HT-29 (cell line): ENCODE measurements at places on chromosomes 6 and 20.
A peak's percentile ranks its signal among the peaks of the same experiment; 100 is the strongest.

- DNase-seq, result peak; percentile 2
Observed at GRCh38 chr6:15642276-15642675, 20.6 kb downstream of the DTNBP1 start.

- no peak for DNase-seq
Observed at GRCh38 chr20:47326658-47327268, 29.7 kb downstream of the ZMYND8 start.

- DNase-seq, result no peak
Observed at GRCh38 chr6:23510778-23511510, 615.1 kb upstream of the NRSN1 start.

- DNase-seq, result no peak
Observed at GRCh38 chr6:22313796-22314195, 17.0 kb upstream of the PRL start.

- DNase-seq, result no peak
Observed at GRCh38 chr6:34570066-34570833, 14.1 kb upstream of the SPDEF start.

DNA sequence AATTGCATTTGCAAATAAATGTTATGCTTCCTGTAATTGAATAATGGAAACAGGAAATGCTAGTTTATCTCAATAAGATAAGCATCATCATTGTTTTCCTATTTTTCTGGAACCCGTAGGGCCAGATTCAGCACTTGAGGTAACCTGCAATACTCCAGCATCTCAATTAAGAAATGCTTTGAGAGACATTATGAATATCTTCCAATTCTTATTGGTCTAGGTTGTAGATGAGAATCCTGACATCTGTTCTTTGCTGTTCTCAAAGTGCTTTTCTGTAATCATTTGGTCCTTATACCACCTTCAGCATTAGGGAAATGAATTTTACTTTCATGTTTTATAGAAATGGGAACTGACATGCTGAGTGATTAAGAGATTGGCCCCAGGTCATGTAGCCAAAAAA lies 428.3 kb downstream of the CBLN4 start:
- no peak for DNase-seq

DNA sequence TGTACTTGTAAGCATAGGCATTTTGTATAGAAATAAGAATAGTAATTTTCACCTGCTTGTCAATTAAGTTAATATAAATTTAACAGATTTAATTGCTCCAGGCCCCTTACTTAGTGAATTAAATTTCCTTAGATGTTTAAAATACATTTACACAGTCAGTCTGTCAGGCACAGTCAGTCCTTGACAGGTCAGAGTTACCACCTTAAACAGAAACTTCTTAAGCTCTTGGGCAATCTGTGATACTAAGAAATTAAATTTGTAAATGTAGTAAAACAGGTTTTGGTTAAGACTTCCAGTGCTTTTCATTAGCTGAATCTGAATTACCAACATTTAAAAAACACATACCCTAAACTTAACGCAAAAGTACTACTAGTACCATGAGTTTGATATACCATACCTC lies 15.9 kb downstream of the PTPRA start:
- no peak for DNase-seq

DNA sequence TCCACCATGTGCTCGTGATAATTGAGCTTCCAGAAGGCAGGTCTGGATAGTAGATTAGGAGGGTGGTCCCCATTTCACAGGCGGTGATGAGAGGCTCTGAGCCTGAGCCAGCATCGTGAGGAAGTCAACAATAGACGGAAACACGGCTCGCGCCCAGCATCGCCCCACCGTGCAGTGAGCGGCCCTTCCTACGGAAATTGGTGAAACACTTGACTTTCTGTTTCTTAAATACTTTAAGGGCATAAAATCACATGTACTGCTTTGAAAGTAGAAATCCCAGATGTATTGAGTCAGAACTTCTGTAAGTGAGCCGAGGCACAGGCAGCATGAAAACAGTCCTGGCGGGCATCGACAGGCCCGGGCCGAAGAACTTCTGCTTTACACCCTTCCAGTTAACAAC lies 4.3 kb upstream of the KIF25 start:
- DNase-seq, result no peak
